Cardiac fibroblast (primary cell): ENCODE measurements at places on chromosomes 11 and 22.

GRCh38 chr22:20569059-20570058 is 61.9 kb downstream of the MED15 start:
- DNase-seq, result peak; percentile 95

DNA sequence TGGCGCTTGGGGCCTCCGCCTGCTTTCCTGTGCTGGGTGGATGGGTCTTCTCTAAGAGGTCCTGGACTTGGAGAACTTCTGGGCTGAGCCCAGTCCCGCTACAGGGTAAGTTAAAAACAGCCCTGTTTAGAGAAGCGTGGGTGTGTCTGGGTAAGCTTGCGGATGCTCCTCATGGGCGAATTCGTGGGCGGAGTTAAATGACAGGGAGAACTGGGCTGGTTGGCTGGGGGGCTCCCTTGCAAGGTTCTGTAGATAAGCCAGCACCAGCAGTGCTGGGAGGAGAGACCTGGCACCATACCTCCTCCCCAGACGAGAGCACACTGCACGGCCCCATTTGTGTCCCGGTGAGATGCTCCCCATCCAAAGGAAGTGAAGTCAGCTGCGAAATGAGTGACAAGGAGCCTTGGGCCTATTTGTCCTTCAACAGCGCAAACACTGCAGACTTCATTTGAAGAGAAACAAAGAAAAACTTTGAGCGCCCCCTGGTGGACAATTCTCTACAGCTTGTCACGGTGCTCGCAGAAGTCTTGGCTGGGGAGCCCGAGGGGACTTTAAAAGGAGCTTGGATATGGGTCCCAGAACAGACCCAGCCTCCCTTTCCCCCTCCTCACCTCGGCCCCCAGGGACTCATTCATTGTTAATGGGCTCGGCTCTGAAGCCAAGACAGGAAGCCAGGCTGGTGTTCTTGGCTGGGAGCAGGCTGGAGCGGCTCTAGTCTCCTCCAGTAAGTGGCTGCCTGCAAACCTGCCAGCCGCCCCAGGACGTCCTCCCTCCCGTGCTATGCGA is 39.5 kb downstream of the TP53I11 start:
- peak; percentile 87 for DNase-seq

DNA sequence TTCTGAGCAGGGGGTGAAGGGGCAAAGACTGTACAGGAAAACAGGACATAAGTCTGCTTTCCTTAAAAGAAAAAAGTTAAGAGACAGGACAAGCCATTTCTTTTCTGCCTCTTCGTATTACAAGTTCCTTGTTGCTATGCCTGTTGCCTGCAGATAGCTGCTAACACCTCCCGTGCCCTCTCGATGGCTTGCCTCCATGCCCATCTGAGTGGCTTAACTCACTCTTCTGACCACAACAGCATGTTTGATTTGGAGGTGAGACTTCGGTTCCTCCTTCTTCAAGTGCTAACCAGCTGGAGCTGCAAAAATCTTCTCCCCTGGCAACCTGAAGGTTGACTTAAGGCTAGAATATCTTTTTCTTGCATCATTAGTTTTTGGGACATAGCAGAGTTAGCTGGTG is 103.1 kb downstream of the PRR5L start:
- no peak for DNase-seq

- no peak for DNase-seq
Measured at GRCh38 chr11:18703001-18703763, 4.6 kb downstream of the TMEM86A start.

- no peak for DNase-seq
Measured at GRCh38 chr11:73461964-73462363, 85.8 kb downstream of the RELT start.

GRCh38 chr11:46951864-46952263 is 15.3 kb downstream of the CSTPP1 start:
- no peak for DNase-seq

GRCh38 chr11:113147249-113147648 is 167.1 kb upstream of the TTC12 start:
- no peak for DNase-seq

DNA sequence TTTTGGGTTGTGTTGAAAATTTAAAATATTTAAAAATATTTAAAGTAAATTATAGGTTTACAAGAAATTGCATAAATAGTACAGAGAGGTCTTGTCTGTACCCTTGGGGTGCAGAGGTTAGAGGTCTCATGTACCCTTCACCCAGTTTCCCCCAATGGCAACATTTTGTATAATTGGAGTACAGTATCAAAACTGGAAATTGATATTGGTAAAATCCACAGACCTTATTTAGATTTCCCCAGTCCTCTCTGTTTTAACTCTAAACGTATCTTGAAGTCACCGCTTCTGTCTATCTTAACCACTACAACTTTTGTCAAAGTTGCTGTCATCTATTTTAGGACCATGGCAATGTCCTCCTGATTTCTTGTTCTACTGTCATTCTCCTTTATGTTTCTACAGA is 10.9 kb downstream of the THY1 start:
- no peak for DNase-seq

DNA sequence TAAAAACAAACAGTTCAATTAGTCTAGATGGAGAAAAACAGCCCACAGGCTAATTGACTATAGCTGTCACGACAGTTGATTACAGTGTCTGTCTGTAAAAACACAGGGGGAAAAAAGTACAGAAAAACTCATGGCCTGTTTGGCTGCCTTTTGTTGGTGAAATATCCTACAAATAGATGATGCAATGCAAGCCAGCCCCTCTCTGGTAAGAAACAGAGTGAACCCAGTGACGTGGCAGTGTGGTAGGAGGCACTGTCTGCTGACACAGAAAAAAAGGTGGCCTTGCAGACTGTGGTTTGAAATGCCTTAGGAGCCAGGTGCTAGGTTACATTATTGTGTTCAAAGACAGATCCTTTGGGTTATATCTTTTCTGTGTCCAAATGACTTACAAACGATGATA is 431.4 kb upstream of the CCDC90B start:
- DNase-seq, result no peak

- no peak for DNase-seq
Measured at GRCh38 chr22:26234296-26234695, 65.0 kb downstream of the SEZ6L start.

GRCh38 chr22:20430720-20431510 is 6.7 kb downstream of the SCARF2 start:
- no peak for DNase-seq

GRCh38 chr11:134119094-134119493 is 50.2 kb downstream of the JAM3 start:
- DNase-seq, result peak; percentile 68

GRCh38 chr22:29581799-29582198 is 886 bp upstream of the NIPSNAP1 start:
- DNase-seq, result no peak
